Adipose tissue (tissue), 3 donors: ENCODE measurements at places on chromosomes 12 and 14. TPM values are rescaled to one million over a fixed set of nuclear protein-coding genes. Genes with fewer than 3 reads are reported as not detected.

Gene ZBTB1
- 21.0 TPM for polyA plus RNA-seq

Gene DTX1
- polyA plus RNA-seq: 3.4 TPM

Gene FAM234B
- 4.0 TPM for polyA plus RNA-seq

Gene HOXC6
- polyA plus RNA-seq: 0.95 TPM

Gene TMBIM4
- 163 TPM for polyA plus RNA-seq

Gene MTA1
- 53.4 TPM for polyA plus RNA-seq

Gene GYS2
- polyA plus RNA-seq: 1.1 TPM

Gene HPD
- polyA plus RNA-seq: 3.5 TPM

Gene CORO1C
- 72.0 TPM for polyA plus RNA-seq

Gene SLC41A2
- polyA plus RNA-seq: 8.5 TPM

Gene ENDOU
- polyA plus RNA-seq: 0.14 TPM

Gene MGAT4C
- polyA plus RNA-seq: 0.22 TPM

Gene MLXIP
- polyA plus RNA-seq: 30.7 TPM

Gene TMEM121
- 1.8 TPM for polyA plus RNA-seq

Gene MYO1A
- polyA plus RNA-seq: 0.11 TPM

Gene FGF6
- not detected for polyA plus RNA-seq

Gene SLC6A15
- not detected for polyA plus RNA-seq

Gene IL22
- polyA plus RNA-seq: 0.19 TPM

Gene GPD1
- 1,308 TPM for polyA plus RNA-seq

Gene ANKS1B
- 4.0 TPM for polyA plus RNA-seq

Gene CARMIL3
- 0.10 TPM for polyA plus RNA-seq

Gene TRAFD1
- polyA plus RNA-seq: 8.4 TPM

Gene PRB4
- polyA plus RNA-seq: not detected

Gene SMCO3
- 0.12 TPM for polyA plus RNA-seq

Gene ZFYVE1
- polyA plus RNA-seq: 4.9 TPM

Gene KRT6C
- polyA plus RNA-seq: 0.56 TPM
